ENCODE measurements at places on chromosomes 1 and 21.
A peak's percentile ranks its signal among the peaks of the same experiment; 100 is the strongest.

DNA sequence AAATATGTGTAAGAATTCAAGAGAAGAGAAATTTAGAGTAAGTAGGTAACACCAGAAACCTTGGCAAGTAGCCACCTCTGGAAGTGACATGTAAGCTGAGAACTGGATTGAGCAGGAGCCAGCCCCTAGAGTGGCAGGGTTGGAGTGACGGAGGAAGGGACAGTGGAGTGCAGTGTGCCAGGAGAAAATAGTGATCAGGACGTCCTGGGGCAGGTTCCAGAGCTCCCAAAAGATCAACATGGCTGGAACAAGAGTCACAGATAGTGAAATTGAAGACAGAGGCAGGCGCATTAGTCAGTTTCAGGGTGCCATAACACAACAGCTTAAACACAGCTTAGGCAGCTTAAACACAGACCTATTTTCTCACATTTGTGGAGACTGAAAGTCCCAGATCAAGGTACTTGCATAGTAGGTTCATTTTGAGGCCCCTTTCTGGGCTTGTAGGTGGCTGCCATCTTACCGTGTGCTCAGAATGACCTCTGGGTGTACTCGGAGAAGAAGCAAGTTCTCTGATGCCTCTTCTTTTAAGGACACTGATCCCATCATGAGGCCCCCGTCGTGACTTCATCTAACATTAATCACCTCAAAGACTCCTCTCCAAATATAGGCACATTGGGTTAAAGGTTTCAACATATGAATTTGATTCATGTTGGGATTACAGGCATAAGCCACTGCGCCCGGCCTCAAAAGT is 37.2 kb downstream of the GNPAT start:
- DNase-seq, result no peak

- no peak for DNase-seq
Observed at GRCh38 chr1:162689745-162690671, 57.7 kb downstream of the DDR2 start.

DNA sequence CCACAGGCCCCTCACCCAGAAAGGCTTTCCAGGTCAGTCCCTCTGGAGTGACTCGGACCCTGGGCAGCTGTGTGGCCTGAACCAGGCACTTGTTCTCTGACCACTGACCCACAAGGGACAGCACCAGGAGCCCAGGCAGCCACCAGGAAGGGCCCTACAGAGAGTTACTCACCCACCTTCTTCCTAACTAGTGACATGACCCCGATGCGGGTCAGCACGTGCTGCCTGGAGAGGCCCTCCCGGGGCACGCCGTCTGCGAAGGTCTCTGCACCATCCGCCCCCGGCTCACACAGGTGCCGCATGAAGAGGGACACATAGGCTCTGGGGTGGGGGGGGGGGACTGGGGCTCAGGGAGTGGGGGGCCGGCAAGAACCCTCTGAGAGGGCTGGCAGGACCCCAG is 55.8 kb downstream of the CHD5 start:
- no peak for DNase-seq

DNA sequence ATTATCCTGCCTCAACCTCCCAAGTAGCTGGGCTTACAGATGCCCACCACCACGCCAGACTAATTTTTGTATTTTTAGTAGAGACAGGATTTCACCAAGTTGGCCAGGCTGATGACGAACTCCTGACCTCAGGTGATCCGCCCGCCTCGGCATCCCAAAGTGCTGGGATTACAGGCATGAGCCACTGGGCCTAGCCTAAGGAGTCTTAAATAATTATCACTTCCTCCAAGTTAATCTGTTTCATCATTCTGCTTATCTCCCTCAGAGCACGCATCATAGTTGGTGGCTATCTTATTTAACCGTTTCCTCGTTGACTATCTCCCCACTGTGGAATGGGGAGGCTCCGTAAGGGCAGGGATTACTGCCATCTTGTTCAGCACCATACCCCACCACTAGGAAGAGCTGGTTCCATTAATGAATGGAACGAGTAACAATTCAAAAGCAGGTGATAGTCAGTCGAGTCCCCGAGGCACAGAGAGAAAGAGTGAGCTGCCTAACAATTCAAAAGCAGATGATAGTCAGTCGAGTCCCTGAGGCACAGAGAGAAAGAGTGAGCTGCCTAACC is 52.7 kb downstream of the GLUL start:
- no peak for DNase-seq

GRCh38 chr1:85576266-85576641 is 4.3 kb upstream of the CCN1 start:
- no peak for DNase-seq

DNA sequence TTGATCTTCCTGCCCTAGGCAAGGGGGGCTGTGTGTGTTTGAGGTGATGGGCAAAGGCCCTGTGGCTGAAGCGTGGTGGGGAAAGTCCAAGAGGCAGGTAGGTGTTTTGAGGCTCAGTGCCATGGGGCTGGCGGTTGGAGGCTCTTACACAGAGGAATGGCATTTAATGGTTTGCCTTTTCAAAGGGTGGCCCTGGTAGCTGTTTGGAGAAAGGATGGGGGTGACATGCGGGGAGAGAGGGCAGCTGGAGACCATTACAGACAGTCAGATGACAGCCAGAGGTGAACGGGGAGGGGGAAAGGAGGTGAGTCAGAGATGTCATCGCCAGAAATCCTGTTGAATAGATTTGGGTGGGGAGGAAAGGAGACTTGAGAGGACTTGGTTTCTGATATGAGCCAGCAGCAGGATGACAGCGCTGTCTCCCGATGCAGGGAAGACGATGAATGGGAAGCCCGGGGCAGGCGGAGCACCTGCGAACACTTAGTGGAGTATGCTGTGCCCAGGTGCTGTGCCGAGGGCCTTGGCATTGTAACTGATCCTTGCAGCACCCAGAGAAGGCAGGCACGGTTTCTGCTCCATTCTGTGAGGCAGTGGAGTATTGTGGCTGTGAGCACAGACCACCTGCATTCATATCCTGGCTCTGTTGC is 56.3 kb downstream of the MAN1C1 start:
- no peak for DNase-seq

- no peak for DNase-seq
Observed at GRCh38 chr1:175449306-175449705, 256.7 kb upstream of the KIAA0040 start.

- DNase-seq, result no peak
Observed at GRCh38 chr1:53087332-53088285, 25.6 kb downstream of the PODN start.

DNA sequence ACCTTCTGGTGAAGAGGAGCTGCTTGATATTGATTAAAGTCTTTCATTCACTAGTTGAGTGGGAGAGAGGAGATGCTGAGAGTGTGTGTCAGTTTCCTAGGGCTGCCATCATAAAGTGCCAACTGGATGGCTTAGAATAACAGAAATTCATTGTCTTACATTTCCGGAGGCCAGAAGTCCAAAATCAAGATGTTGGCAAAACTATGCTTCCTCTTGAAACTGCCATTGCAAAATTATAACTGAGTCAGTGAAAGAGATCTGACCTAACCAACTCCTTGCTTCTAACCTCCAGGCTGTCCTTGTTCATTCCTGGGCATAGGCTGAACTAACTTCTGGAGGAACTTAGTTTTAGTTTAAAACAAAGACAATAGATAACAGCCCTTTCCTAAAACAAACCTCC is 47.1 kb downstream of the PTGS2 start:
- DNase-seq, result no peak

GRCh38 chr1:42700006-42700405 is 17.8 kb downstream of the YBX1 start:
- DNase-seq, result peak; percentile 11

DNA sequence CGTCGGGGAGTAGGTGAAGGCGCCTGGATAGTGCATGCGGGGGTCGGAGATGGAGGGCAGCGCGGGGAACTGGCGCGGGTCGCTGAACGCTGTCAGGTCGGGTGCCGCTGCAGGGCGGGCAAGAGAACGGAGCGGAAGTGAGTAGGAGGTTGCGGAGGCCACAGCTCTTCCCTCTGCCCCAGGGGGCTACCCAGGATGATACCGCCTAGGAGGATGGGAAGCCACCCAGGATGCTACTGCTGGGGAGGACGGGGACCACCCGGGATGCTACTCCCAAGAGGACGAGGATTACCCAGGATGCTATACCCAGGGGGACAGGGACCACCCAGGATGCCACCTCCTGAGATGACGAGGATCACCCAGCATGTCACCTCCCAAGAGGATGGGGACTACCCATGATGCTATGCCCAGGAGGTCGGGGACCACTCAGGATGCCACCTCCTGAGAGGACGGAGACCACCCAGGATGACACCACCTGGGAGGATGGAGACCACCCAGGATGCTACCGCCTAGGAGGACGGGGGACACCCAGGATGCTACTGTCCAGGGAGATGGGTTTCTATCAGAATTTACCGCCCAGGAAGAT is 123.8 kb downstream of the CLIC6 start:
- no peak for DNase-seq

GRCh38 chr1:219041818-219042217 is 131.9 kb upstream of the LYPLAL1 start:
- peak; percentile 88 for DNase-seq

GRCh38 chr1:231040800-231041718 is 1.0 kb upstream of the FAM89A start:
- no peak for DNase-seq

- DNase-seq, result peak; percentile 71
Observed at GRCh38 chr1:16367968-16368890, 1.2 kb downstream of the SZRD1 start.

GRCh38 chr1:162704673-162705424 is 72.6 kb downstream of the DDR2 start:
- no peak for DNase-seq

DNA sequence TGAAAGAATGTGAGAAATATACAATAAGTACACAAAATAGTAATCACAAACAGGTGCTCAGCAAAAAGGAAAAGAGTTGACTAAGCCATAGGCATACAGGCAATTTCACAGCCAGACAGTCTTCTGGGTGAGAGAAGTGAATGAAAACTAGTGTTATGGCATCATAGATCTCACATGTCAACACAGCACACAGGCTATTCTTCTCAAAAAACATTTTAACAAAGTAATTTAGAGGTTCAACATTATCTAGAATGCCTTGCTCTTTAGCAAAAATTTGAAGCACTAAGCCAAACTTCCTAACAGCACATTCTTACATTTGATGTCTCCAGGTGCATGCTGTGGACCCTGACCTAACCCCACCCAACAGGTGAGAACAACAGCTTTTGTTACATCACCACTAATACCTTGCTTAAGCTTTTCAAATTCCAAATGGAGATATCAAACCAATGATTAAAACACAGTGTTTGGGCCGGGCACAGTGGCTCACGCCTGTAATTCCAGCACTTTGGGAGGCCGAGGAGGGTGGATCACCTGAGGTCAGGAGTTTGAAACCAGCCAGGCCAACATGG is 30.5 kb downstream of the OTUD7B start:
- DNase-seq, result no peak

DNA sequence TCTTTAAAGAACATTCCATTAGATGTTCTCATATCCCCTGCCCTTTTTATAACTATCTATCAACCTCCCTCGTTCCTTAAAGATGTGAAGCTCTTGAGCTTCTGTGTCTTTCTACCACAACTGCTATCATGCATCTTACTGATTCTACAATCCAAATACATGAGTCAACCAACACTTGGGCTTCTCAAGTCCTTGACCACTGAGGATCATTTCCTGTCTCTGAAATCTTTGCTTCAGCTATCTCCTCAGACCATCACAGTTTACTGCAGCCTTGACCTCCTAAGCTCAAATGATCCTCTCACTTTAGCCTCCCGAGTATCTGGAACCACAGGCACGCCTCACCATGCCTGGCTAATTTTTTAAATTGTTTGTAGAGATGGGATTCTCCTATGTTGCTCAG is 75.2 kb downstream of the FMO4 start:
- DNase-seq, result peak; percentile 85

DNA sequence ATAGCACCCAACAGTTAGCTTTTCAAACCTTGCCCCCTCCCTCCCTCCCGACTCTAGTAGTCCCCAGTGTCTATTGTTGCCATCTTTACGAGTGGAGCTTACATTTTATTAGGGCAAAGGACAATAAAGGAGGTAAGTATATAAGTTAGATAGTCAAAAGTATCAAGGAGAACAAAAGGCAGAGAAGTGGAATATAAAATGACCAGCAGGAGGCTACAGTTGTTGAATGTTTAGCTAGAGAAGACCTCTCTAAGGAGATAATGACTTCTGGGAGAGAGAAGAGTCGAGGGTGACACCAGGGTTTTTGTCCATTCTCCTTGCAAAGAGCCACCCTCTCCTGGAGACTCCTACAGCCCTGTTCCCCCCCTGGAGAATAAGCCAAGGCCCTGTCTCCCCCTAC is 48.7 kb downstream of the SYT6 start:
- DNase-seq, result no peak

DNA sequence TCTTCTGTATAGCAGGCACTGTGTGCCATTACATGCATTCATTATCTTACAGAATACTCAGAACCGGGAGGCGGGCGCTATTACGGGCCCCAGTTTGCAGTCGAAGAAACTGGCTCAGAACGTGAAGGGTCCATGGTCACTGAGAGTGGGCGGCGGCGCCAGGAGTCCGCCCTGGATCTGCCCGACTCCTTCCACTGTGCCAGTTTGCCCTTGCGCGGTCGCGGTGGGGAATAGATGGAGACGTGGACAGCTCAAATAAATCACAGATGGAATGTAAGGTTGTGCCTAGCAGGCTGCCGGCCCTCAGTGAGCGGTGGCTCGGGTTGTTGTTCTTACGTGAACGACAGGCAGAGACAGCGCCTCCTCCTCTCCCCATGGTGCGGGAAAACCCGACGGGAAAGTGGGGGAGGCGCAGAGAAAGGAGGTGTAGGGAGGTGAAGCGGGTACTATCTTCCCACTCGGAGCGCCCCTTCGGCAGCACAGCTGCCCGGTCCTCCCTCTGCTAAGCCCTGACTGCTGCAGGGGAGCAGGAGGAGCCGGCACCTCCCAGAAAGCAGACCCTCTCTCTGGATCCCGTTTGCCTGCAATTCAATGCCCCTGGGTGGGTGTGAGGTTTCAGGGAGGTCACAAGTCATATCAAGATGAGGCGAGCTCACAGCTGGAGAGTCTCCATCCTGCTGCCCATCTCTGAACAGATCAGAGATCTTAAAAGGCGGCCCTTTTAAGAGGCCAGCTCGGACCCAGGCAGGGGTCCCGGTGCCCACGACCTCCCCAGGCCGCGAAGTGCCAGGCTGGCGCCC is 1.1 kb downstream of the COL9A2 start:
- no peak for DNase-seq

Data from iris pigment epithelial cell (primary cell).